Stimulated activated CD4-positive, alpha-beta T cell treated with anti-CD3 and anti-CD28 coated beads, Interleukin-4, amount 100 ng/mL, for 1 hour (primary cell): ENCODE measurements at places on chromosomes 4 and X.

GRCh38 chr4:151227172-151227571 is 49.8 kb upstream of the PRSS48 start:
- no peak for DNase-seq

- no peak for DNase-seq
Measured at GRCh38 chr4:71198958-71199357, 139.9 kb upstream of the SLC4A4 start.

- no peak for DNase-seq
Measured at GRCh38 chr4:165210566-165210965, 3.2 kb downstream of the KLHL2 start.

DNA sequence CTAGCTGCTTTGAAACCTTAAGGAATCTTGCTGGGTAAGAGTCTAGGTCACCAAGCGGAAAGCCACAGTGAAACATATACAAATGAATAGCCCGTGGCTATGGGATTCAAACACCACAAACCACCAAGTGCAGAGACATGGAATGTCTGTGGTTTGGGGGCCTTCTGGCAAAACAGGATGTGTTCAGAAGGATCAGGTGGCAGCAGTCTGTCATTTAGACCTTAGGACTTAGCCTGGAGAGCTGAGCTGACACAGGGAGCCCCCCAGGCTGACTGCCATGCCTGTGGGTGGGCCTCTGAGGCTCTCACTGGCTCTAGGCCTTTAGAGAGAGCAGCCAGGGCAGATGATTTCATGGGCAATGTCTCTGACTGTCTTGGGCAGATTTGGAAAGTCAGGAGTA is 225.6 kb downstream of the FBXW7 start:
- no peak for DNase-seq

- no peak for DNase-seq
Measured at GRCh38 chr4:80726471-80726870, 304.0 kb upstream of the BMP3 start.

DNA sequence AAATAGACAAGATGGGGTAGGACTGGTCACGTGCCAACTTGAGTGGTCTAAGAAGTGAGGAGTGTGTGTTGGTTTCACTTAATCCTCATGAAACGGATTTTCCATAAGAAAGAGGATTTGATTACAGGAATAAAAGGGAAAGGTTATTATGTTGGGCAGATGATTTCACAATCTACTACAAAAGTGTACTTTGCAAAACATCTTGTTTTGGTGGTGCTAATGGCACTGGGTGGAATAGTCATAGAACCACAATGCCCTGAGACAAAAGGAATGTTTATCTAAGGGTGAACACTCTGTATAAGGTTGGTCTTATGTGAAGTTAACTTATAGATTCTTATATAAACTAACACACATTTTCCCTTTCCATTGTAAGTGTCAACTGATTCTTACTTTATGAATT is 45.6 kb downstream of the GLUD2 start:
- DNase-seq = no peak

- DNase-seq = no peak
Measured at GRCh38 chr4:17939054-17939453, 82.5 kb downstream of the LCORL start.

GRCh38 chr4:174928575-174929253 is 10.6 kb downstream of the ADAM29 start:
- no peak for DNase-seq

GRCh38 chrX:36573720-36574119 is 434.4 kb upstream of the FAM47C start:
- no peak for DNase-seq

DNA sequence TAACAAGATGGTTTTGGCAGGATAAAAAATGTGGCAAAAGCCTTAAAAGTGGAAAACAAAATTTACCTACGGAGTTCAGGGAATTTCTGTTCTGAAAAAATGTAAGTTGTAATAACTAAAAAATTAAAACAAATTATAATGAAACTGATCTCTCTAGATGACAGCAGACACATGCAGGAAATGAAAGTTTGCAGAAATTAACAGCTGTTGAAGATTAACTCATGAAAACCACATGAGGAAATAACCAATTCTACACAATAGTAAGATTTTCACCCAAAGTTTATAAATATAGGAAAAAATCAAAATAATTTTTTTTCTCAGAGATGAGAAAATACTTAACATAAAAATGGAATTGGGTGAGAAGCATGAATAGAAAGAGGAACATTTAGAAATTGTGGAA is 47.5 kb upstream of the UGT2B15 start:
- DNase-seq = no peak

GRCh38 chr4:21848021-21848420 is 100.6 kb downstream of the KCNIP4 start:
- DNase-seq = no peak

DNA sequence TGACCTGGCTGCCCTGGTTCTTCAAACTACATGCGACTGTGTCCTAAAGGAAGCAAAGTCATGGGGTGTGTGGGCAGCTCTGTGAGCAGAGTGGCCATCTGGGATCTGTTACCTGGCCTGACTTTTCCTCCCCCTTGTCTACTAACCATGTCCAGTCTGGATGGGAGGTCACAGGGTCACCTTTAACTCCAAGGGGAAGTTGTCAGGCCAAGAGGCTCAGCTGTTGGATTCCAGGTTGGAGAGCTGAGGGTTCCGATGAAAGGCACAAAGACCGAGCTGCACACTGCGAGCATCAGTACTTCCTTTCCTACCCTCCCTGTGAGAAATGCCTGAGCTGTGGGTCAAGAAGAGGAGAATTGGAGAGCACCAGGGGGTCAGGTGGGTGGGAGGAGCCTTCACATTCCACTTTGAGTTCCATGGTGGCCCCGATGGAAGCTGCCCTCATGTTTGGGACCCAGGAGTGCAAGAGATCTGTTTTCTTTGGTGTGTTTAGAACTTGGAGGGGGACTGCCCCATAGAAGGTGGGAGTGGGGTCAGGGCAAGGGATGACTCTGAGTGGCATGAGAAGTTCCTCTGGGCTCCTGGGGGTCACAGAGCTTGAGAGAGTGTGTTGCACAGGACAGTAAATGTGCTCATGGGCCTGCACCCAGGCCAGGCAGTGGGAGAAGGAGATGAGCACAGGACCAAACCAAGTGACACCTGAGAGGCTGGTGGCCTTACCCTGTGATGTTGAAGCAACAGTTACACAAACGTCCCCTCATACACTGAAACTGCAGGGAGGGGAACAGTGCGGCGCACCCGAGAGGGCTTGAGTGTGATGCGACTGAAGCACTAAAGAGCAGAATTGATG is 36.2 kb downstream of the RGS12 start:
- no peak for DNase-seq

DNA sequence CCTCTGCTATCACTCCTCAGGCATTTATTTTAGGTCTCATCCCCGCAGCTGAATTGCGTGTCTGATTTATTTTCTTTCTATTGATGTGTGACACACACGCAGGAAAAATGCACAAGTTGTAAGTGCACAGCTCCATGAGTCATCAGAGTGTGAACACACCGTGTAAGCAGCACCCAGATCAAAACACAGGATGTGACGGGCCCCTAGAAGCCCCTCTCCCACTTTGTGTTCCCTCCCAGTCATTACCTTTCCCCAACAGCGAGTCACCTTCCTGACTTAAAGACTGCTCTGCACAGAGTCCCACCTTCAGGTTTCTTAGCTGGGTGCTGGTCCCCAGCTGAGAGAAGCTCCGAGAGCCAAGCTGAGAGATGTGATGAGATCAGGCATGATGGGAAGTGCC is 436.7 kb downstream of the MID1IP1 start:
- DNase-seq = no peak

DNA sequence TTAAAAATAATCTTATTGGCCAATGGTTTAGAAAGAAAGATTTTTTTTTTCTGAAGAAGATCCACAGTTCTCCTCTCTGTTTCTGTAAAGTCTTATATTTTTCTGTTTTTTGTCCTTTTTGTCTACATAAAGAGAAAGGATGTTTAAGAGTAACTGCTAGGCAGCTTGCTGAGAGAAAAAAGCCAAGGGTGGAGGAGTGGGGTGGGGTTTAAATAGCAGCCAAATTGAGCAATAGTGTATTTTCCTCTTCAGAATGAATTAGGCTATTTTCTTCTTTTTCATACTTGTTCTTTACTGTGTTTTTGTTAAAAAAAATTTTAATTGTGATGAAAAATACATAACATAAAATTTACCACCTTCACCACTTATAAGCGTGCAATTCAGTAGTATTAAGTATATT is 224.6 kb downstream of the SOWAHB start:
- DNase-seq = no peak

GRCh38 chrX:102115748-102116147 is 9.7 kb upstream of the TCEAL2 start:
- no peak for DNase-seq

DNA sequence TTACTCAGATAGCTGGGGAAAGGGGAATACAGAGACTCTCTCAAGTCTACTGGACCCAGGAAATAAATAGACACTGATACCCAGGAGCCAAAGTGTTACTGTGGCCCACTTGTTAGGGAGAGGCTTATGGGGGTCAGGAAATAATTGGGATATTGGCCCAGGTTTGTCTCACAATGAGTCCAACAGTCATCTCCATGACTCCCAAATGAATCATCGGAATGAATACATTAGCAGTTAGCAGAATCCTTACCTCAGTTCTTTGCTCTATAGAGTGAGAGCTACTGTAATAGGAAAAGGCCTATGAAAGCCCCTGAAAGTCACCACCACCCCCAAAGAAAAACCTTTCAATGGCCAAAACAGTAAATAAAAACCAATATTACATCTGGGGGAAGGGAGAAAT is 42.4 kb upstream of the ARHGEF6 start:
- DNase-seq = no peak

- DNase-seq = no peak
Measured at GRCh38 chrX:39337451-39337850, 536.2 kb downstream of the MID1IP1 start.

DNA sequence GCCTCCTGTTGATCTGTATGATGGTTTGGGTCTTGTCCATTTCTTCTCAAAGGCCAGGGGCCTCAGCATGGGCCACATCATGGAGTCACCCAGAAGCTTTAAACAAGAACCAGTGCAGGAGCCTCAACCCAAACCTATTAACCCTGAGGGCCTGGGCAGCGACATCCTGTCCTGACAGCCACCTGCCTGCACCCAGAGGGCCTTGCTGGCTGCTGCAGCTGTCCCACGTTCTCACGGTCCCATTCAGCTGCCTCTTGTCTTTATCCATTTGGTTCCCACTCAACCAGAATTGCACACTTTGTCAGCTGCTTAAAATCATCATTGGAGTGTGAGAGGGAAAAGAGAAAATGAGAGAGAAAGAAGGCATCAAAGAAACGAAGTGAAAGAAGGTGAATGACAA is 21.6 kb downstream of the C4orf50 start:
- no peak for DNase-seq

DNA sequence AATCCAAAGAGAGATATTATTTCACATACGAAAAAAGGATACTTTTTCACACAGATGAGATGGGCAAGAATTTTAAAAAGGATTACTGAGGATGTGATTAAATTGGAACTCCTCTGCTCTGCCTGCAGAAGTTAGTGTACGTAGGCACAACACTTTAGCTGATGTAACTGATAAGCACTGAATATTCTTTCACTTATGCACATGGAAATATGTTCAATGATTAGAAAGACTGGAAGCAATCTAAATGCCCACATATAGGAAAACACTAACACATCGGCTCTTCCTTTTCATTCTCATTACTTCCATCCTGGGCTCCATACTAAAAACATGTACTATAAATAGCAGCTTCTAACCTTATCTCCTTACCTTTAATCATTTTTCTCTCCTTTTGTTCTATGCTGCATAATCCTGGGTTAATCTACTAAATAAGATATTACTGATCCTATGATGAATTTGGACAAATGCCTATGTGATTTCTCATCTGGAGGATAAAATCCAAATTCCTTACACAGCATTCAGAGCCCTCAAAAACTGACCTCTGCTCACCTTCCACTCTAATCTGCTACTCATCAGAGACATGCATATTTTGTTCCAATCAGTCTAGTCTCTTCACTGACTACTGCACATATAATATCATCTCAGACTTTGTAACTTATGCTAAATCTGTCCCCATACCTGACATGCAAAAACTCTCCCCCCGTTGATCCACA is 197.8 kb downstream of the PDGFC start:
- no peak for DNase-seq

DNA sequence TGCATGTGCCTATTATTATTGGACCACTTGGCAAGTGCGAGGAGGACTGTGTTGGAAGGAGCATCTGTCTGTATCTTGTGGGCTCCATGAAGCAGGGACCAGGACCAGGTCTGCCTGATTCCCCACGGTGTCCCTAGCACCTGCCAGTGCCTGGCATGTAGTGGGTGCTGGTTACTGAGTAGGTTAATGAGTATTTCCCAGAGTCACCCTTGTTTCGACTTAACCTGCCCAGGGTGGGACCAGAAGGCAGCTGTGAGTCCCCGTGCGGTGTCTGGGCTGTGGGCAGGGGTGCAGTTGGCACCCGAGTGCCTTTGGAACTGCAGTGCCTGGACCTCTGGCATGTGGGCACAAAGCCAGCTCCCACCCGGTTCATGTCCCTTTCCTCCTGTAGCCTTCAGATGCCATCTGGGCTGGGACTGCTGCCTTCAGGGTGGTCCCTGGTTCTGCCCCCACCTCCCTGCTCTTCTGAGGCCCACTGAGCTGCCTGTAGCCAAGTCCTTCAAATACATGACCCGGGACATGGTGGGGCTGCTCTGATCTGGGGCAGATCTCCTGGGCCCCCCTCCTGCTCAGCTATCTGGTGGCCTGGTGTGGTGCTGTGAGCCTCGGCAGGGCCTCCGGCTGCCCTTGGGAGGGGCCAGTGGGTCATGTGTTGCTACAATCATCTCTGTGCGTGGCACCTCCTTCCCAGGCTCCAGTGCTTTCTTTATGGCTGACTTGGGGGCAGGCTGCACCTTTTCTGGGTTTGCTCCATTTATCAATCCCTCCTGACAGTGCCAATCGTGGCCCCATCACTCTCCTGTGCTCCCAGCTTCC is 53.0 kb upstream of the SORCS2 start:
- no peak for DNase-seq

GRCh38 chrX:14073556-14073955 is 43.9 kb upstream of the GEMIN8 start:
- no peak for DNase-seq

DNA sequence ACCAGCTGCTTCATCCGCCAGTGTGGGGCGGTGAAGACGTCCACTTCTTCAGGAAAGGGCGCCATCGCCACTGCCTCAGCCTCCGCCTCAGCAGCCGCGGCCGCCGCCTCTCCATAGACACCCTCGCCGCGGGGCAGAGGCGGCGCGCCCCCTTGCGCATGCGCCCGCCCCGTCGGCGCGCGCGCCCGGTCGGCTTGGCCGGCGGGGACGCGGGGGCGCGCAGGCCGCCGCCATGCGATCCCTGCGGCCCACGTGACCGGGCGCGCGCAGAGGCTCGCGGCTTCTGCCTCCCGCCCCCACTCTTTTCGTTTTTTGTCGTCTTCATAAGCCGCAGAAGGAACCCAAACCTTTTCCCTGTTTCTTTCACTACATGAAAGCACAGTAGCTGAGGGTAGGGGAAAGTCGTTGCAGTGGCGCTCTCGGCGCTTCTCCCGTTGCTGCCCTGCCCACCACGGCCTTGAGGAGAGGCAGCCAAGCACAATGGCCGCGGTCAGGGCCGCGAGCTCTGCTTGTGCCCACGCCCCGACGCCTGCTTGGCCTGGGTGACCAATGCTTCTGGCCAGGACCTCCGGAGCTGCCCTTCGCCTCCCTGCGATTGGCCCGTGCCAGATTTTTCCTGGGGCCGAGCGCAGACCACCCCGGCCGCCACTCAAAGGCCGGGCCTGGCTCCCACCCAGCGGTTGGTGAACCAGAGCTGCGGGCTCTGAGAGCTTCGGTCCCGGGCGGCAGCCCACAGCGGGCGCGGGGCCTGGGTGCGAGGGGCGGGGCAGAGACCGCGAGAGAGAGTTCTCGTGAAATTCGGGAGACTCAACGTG is at the start of gene FBXL5:
FBXL5 (minus strand) TSS at position 135 of the 815 bp plus-strand sequence; CDS start at position 65, 70 bp downstream.
- peak; percentile 83 for DNase-seq

GRCh38 chr4:163196926-163197480 is 30.3 kb upstream of the NAF1 start:
- no peak for DNase-seq
